RWPE1 (cell line): ENCODE measurements at places on chromosomes 5 and 9.

DNA sequence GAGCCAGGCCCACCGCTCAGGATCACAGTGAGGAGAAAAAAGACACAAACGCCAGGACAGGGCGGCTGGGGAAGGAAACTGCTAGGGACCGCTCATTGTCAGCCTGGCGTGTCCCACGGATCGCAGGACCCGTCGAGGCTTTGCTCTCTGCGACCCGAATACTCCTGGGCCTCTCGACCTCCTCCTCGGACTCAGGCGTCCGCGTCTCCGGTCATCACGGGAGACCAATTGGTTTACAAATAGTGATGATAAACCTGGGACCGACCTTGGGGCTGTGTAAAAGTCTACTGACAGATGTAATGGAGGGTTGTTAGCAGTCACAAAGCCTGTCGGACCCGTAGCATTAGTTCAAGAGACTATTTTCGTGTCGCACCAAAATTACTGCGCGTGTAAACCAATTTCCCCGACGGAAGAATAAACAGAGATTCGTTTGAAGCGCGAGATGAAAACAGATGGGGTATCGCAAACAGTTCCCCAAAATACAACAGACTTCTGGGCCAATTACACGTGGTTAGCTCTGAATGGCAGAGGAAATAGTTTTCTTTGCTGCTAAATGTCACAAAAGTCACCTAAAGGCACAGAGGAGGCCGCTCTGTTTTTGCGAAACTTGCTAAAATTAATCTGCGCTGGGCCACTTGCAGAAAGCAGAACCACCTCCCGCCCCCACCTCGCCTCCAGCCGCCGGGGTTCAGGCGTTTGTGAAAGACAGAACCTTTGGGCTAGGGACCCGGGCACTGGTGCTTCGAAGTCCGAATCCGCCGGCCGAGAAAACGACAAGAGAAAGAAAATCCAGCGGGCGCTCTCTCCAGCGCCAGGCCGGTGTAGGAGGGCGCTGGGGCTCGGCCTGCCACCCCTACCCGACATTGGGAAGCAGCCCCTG is 67.6 kb downstream of the FOXD1 start:
- DNase-seq, result no peak

- DNase-seq, result no peak
Observed at GRCh38 chr9:34589636-34590380, at the start of gene CNTFR. TSS of gene CNTFR (minus strand) at chr9:34589724. CDS start at chr9:34568981, 20,743 bp downstream.

DNA sequence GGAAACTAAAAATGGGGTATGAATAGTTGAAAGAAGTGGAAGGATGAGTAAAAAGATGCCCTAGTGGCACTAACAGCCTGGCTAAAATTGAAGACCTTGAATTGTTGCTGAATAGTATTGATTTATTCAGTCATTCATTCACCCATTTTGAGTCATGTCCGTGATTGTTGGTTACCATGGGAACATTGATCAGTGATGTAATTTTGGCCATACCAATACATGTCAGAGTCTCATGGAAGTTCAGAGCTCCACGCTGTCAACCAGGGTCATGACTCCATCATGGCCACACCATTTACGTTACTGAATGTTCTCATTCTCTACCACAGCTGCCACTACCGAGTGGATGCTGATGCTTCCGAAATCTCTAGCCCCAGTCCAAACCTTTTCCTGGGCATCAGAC is 62.5 kb upstream of the FOXE1 start:
- no peak for DNase-seq

DNA sequence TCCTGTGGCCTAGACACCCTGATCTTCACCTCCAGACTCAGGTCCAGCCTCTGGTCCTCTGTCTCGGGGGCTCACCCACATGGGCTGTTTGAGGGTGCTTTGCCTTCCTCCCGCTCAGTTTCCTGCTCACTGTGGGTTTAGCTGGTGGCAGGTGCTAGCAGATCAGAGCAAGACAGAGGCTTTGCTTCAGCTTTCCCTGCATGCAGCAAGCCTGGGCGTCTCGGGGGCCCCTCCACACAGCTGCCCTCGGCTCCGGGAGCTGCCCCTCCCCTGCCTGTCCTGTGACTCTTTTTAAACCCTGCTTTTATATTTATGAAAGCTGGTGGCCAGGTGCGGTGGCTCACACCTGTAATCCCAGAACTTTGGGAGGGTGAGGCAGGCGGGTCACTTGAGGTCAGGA is 14.6 kb downstream of the MRPL36 start:
- no peak for DNase-seq

- peak; percentile 79 for DNase-seq
Observed at GRCh38 chr5:66829826-66830225, 233.6 kb downstream of the MAST4 start.

DNA sequence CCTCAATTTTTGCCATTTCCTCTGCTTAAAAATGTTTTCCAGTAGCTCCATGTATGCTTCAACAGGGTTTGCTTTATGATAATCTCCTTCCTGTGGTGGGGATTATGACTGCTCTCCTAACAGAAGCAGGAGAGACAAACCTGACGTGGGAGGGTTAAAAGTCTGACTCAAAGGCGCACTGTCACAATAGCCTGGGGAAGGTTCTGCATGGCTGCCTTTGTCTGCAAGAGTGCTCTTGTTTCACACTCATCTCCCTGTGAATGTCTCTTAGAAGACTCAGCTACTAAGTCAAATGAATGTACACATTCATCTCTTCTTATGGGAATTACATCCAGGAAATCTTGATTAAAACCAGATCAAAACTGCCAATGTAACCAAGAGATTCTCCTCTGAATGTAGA is 90.9 kb upstream of the MTAP start:
- peak; percentile 70 for DNase-seq

DNA sequence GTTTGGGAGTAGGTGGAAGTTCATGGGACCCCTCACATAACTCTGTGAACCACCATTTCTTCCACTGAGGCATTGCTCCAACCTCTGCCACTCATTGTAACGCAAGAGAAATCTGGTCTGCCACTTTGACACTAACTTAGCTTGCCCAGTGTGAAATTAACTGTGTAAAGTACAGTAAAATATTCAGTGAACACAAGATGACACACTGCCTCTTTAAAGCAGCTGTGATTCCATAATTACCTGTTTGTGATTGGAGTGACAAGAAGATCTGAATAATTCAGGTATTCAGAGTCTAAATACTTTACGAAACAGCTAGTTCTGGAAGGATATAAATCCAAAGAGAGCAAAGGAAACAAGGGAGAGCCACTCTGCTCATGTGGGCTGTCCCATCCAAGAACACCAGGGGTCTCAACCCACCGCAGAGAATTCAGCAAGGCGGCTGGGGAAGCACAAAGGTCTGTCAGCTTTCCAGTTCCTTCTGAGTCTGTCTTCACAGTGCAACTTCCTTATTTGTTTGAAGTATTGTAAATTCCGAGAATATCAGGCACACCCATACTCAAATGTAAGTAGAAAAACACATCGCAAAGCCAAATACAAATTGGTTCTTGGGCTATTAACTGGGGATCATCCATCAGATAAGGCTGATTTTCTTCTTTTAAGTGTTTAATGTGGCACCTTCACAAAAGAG is 86.9 kb downstream of the GNAQ start:
- no peak for DNase-seq

- no peak for DNase-seq
Observed at GRCh38 chr5:31378136-31378535, 153.8 kb downstream of the DROSHA start.

DNA sequence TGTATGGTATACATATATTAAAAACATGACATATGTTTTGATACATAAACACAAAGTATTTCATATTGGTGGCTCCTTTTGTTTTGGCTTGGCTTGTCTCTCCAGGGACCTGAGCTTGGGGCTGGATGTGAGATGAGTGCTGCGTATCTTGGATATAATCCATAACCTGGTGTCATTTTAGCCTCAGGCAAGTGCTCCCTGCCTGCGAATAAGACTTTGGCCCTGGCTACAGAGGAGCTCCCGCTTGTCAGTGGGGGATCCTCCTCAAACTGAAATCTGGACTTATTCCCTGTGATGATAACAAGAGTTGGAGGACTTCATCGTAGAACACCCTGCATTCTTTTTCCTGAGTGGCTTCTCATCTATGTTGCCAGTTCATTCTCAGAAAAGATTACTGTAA is 341.7 kb upstream of the CLINT1 start:
- DNase-seq, result no peak

- DNase-seq, result no peak
Observed at GRCh38 chr5:673831-674629, 19.1 kb downstream of the TPPP start.

GRCh38 chr9:108083160-108083750 is 593.7 kb upstream of the KLF4 start:
- DNase-seq, result no peak

DNA sequence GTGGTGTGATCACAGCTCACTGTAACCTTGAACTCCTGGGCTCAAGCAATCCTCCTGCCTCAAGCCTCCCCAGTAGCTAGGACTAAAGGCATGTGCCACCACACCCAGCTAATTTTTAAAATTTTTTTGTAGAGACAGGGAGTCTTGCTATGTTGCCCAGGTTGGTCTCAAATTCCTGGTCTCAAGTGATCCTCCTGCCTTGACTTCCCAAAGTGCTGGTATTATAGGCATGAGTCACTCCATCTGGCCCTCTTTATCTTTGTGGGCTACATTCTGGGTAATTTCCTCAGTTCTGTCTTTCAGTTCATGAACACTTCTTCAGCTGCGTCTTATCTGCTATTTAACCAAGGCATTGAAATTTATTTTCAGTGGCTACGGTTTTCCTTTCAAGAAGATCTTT is 196.6 kb upstream of the IER5L start:
- DNase-seq, result no peak

- DNase-seq, result peak; percentile 83
Observed at GRCh38 chr5:81268521-81269196, 32.7 kb upstream of the ZCCHC9 start.

GRCh38 chr5:149550268-149550583 is 1.0 kb downstream of the CSNK1A1 start:
- peak; percentile 54 for DNase-seq

GRCh38 chr9:136171801-136172411 is 33.0 kb downstream of the LHX3 start:
- DNase-seq, result no peak

DNA sequence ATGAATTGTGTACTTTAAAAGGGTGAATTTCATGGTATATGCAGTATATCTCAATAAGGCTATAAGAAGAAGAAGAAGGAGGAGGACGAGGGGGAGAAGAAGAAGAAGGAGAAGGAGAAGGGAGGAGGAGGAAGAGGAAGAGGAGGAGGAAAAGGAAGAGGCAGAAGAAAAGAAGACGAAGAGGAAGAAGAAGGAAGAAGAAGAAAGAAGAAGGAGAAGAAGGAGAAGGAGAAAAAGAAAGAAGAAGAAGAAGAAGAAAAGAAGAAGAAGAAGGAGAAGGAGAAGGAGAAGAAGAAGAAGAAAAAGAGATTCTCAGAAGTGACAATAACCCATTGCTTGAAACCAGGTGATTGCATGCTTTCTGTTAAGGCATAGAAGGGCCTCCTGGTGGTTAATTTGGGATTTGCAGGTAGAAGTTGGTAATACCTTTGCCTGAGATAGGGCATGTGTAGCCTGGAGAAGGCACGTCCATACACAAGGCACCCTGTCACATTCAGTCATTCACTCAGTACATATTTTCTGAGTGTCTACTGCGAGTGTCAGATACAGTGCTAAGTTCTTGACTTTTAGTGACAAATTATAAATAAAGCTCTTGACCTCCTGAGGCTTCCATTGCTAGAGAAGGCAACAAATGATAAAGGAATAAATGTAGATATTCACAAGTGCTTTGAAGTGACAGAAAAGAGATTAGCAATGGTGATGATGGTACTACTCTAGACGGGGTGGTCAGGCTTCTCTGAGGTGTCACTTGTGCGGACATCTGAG is 231.3 kb downstream of the NPR3 start:
- no peak for DNase-seq

DNA sequence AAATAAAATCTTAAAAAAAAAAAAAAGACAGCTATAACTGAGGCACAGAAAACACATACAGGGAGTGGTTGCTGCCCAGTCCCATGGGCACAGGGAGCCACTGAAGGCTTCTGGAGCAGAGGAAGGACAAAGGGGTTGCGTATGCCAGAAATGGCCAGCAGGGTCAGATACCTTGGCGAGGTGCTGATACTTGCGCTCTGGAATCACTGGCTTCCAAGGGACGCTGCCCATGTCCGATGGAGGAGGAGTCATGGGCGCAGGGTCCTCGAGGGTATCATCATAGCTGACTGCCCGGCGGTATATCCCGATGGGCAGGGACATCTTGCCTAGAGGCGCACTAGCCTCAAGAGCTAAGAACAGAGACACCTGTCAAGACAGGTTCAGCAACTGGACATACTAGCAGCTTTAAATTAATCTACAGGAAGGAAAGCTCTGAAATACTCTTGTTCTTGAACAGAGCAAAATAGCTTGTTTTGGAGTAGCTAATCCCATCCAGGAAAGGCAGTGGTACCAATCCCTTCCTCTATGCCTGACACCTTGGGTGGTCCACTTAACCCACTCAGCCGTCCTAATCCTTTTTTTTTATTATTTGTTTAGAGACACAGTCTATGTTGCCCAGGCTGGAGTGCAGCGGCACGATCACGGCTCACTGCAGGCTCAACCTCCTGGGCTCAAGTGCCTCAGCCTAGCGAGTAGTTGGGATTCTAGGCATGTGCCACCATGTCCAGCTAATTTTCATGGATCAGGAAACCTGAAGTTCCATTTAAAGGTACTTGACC is 6.0 kb downstream of the KIAA1191 start:
- no peak for DNase-seq
